Bladder microvascular endothelial cell (primary cell): ENCODE measurements at places on chromosomes 3 and 15. TPM values are rescaled to one million over a fixed set of nuclear protein-coding genes. Genes with fewer than 3 reads are reported as not detected.

PARP15 gene
- 0.32 and 0.38 TPM in 2 replicates for total RNA-seq

AGTR1 gene
- total RNA-seq: not detected in 2 replicates

SENP8 gene
- 0.97 and 2.3 TPM in 2 replicates for total RNA-seq

GOLGA6D gene
- total RNA-seq: under 0.01 TPM in 1 of 2 replicates, not detected in the other

CPNE9 gene
- total RNA-seq: not detected in 2 replicates
